ENCODE measurements at places on chromosomes 7 and 10. TPM values are rescaled to one million over a fixed set of nuclear protein-coding genes. Genes with fewer than 3 reads are reported as not detected.

GRCh38 chr7:20307119-20307518 is 23.6 kb upstream of the ITGB8 start:
- peak; percentile 42 for DNase-seq

DNA sequence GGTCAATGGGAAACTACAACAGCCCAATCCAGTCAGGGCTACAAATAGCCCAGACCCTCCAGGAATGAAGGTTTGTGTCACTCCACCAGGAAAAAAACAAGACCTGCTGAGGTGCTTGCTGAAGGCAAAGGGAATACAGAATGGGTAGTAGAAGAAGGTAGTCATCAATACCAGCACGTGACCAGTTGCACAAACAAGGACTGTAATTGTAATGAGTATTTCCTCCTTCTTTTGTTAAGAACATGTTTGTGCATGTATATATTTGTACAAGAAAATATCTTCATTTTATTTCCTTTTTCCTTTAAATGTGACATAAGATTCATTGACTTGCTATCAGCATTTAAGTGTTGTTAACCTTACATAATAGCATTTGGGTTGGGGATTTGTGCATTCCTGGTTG is 229.3 kb downstream of the IMMP2L start:
- DNase-seq = no peak

ZEB1 gene
- total RNA-seq = 86.9 TPM

PDCD11 gene
- total RNA-seq = 23.2 TPM

GRCh38 chr7:108280136-108280535 is 150.0 kb upstream of the LAMB4 start:
- peak; percentile 50 for DNase-seq

GRCh38 chr10:106506526-106507283 is 657.8 kb downstream of the SORCS1 start:
- no peak for DNase-seq

DNA sequence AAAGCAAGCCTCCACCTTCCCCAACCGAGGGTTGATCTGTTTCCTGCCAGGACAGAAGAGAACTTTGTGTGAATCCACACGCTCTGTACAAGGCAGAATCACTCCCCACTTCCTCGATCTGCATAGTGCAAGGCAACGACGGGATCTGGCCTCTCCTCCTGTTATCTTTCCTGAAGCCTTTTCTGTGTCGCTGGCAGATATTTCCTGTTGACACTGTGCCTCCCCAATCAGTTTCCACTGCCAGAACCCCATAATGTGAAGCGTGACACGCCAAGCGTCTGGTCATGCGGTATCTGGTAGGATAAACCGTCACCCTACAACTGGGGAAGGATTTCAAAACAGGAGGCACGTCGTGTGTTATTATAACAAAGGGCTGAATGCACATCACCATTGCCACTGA is 57.2 kb downstream of the FAM171A1 start:
- peak; percentile 91 for DNase-seq

DNA sequence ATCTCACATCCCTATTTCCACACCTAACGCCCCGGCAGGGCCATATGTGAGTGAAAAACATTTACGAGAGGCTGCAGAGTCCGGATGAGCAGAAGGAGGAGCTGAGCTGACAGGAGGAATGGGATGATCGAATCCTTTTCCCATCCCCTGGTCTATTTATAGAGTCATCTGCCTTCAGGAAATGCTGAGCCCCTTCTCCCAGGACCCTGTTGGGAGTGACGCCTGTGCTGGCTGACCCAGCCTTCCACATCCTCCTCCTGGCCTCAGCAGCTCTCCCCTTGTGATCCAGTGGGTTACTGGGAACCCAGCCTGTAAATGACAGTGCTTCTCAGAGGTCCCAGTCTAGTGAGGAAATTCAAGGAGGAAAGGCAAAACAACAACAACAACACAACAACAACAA is 16.6 kb downstream of the DENND2A start:
- DNase-seq = peak; percentile 17

GJC3 gene
- total RNA-seq = not detected

DNA sequence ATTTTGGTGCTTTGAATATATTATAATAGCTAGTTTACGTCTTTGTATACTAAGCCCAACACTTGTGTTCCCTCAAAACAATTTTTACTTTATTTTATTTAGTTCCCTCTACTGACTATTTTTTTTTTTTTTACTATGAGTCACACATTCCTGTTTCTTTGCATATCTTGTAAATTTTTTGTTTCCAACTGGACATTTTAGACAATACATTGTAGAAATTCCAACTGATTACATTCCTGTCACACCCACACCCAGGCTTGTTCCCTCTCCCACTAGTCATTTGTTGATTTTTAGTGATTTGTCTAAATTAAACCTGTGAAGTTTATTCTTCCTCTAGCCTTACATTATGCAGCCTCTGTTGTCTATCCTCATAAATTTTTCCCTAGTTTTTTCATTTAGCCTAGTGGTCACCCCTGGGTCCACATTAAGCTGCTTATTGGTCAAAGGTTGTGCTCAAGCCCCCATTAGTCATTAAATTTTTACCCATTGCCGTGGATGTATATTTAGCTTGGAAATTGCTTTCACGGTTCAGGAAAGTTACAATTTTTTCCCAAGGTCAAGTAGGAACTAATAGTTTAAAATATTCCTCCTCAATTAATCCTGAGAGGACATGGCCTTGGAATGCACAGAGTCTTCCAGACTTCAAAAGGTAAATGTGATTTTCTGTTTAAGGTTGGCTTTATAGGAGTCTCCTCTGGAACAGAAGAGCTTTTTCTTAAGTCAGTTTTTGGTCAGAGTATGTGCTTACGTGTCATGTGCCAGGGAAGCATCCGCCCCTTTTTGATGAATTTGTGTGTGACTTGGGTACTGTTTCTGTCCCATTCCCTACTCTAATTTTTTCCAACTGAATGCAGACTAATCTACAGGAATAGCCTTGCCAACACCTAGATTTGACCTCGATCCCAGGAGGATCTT is 207.6 kb upstream of the TMEM72 start:
- no peak for DNase-seq

GRCh38 chr7:21108182-21108581 is 319.7 kb upstream of the SP4 start:
- DNase-seq = peak; percentile 74

DNA sequence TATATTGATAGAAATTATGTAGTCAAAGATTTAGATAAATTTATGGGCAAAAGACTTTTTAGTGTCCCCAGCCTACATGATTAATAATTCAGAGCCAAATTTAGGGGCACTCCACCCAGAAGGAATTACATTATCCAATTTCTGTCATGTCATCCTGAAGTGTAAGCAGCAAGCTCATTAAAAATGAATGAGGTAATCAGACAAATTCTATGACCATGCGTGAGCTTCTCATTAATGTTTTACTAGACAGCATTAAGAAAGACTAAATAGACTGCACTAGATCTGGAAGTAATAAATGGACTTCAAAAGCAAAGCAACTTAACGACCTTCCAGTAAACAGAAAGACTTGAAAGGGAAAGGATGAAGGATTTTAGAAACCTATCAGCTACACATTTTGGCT is 22.7 kb upstream of the TRUB1 start:
- DNase-seq = no peak

DNA sequence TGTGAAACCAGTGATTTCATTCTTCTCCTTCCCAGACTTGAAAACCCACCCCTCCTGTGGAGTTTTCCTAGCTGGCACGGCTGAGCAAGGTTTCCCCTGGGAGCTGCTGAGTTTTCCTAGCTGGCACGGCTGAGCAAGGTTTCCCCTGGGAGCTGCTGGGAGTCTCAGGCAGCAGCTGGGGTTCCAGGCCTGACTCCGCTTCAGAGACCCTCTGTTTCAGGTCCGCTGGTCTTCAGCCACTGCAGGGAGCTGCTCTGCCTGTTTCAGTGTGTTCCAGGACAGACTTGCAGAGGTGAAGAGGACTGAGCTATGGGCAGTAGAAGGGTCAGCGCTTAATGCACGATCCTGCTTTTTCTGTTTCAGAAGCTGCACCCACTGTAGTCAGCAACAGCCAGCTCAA is 104.9 kb downstream of the XRCC2 start:
- DNase-seq = no peak

DNA sequence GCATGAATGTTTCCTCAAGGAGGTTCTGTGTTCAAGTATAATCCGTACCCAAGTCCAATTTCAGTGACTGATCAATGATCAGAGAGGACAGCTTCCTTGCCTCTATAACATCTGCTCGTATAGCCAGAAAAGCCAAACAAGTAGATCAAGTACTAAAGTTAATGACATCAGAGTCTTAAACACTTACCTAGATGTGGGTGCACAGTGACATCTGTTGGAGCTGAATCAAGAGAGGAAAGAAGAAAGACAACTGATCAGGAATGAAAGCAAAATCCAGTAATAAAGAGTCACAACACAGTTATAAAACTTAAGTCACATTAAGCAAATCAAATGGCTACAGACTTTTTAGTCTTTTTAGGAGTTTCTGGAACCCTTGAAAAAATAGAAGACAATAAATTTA is 236.5 kb downstream of the RELN start:
- DNase-seq = no peak

DNA sequence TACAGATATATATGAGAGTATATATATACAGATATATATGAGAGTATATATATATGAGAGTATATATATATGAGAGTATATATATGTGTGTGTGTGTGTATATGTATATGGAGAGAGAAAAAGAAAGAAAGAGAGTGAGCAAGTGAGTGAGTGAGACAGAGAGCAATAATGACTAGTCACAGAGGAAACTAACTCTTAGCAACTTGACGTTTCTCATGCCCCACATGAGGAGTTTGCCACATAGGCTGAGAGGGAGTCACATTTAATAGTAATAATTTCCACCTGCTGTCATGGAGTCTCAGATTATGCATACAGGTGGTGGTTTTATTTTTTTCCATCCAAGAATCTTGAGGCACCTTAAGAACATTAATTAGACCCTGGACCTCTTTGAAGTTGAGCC is 199.9 kb downstream of the GATA3 start:
- DNase-seq = no peak

Measured in lung (tissue), 17 donors.